ENCODE measurements at places on chromosomes 4 and X.

GRCh38 chrX:37349221-37350033, at the start of gene PRRG1:
Gene PRRG1 (plus strand): TSS chrX:37349364. CDS start chrX:37406250, 56,886 bp downstream.
- no peak for DNase-seq

GRCh38 chrX:36401774-36402173, 482.2 kb downstream of the CFAP47 start:
- no peak for DNase-seq

DNA sequence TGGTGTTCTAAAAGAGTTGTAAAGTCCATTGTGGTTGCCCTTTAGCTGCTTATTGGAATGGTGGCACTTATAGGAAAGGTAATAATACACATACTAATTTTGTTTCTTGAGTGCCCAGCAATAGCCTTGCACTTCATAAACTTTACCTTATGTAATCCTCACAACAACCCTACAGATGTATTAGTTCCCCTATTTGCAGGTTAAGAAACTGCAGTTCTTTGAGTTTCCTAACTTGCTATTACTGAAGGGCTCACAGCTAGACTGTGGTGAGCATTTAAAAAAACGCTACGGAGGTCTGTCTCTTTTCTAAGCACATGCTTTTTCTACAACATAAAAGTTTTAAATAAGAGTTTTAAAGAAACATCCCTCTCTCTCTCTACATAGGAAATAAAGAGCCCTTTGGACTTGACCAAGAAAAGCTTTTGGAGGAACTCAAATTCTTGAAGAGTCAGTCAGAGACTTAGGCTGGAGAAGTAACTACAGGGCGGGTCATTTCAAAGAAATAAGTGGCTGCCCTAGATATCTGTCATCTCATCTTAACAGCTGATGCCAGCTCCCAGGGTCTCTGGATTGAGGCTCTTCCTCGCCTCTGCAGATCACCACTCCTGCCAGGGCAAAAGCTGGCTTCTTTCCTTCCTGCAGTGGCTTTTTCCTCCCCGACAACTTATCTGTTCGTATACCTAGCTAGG, 42.0 kb upstream of the FBXW7 start:
- DNase-seq: no peak

GRCh38 chr4:40256329-40256728, 59.5 kb downstream of the RHOH start:
- DNase-seq: no peak

DNA sequence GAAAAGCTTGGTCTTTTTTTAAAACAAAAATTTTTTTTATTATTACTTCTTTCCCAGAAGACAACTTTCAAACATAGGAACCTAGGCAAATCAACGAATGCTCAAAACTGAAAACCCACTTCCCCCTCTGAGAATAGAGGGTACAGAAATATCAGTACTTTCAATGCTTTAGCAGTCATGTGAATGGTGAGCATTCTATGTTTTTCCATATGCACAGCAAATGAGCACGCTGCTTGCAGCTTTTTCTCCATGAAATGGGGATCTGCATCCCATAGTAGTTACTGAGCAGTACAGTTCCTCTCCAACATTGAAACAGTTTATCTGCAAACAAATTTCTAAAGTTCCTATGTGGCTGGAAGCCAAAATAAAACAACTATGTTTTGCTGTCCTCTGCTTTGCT, 108.4 kb upstream of the BMP2K start:
- DNase-seq: no peak

DNA sequence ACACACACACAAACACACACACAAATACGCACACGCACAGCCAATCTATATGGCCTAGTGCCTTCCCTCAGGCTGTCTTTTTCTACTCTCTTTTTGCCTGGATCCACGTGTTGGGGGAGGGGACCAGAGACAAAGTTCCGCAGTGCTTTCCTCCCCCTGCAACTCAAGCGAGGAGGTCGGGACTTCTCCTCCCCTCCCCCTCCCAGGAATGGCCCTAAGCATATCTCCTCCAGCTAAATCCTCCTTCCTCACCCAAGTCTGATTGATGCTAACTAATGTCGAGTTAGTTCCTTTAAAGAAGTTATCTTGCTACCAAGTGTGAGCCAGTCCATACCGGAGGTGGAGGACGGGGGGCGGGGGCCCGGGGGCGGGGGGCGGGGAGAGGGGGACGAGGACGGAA, 141.2 kb upstream of the ZIC3 start:
- DNase-seq: no peak

GRCh38 chr4:147683188-147683591, 773 bp downstream of the PRMT9 start:
- no peak for DNase-seq

DNA sequence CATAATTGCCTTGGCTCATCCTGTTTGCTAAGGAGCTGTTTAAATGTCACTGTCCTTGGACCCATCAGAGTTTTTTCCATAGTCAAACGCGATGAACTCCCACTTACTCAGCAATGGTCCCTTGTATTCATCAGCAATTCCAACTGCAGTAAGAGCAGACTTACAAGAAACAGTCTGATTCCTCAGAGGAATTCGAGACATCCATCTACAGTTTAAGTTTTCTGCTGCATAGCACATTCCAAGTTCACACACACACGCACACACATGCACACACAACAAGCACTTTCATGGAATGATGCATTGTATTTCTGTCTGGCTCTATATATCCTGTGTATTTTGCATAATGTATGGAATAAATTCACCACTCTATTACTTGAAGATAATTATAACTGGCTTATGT, 32.7 kb upstream of the TMEM150C start:
- no peak for DNase-seq

DNA sequence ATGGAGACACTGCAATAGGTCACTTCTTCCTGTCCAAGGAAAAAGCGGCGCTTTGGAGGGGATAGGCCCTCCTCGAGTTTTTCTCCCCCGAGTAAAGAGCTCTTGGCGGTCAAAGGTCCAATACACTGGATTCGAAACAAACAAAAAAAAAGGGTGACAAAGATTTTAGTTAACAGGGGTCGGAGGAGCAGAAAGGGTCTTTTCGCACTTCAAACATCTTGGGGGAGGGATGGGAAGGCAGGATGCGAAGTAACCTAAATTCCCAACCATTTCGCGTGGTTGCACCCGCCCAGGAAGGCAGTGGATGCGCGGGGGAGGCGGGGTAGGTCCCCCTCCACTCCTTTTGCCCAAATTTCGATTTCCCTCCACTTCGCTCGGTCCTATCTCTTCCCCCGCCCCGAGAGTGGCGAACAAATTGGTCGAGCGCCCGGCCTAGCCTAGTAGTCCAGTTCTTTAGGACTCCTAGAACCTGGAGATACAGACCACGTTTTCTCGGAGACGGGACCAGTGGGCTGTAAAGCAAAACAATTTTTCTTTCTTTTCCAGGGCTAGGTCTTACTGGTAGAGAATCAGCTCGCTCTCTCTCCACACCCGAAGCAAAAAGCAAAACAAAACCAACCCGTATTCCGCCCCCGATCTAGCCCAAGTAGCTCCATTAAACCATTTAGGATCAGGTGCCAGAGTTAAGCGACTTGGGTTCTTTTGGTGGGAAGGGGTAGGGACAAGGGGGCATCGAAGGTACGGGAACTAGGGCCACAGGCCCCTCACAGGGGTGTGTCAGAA, 2.0 kb upstream of the STAG2 start:
- DNase-seq: no peak

DNA sequence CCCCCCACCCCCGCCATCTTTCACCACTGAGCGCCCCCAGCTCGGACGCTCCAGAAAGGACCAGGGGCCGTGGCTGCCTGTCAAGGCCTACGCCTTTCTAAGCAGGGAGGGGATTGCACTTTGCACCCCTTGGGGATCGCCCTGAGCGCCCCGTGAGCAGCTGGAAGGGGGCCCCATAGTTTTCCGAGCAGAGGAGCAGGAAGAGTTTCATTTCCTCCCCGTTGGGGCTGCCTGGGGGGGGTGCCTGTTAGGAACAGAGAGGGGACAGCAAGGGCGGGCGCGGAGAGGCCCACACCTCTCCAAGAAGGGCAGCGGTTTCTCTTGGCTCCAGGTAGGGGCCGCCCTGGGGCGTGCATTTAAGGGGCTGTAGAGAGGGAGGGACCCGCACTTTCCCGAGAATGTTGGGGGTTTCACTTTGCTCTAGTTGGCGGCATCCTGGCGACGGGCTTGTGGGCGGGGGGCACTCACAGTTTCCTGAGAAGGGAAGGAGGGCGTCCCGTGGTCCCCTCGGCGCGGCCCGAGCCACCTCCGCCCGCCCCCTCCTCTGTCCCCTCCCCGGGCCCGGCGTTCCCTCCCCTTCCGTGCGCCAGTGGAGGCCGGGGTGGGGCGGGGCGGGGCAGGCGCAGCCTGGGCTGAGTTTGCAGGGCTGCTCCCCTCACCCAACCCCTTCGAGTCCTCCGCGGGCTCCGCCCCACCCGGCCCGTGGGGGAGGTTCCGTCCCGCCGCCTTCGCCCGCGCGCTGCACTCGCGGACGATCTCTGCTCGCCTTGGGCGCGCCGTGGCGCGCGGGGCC, 82.3 kb upstream of the CD99 start:
- peak; percentile 75 for DNase-seq

DNA sequence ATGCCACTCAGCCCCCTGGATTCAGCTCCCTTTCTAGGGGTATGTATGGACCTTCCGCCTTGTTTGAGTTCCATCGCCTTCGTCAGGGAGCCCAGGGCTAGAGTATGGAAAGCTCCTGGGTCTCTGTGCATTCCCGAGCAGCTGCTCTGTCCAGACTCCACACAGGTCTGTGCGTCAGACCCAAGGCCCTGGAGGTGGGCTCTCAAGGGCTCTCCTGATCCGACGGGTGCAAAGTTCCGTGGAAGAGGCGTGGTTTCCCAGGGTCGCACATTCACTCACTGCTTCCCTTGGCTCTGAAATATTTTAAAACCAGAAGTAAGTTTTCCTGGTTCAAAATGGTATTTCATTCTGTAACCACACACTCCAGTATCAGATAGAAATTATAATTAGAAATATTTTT, 863.2 kb downstream of the TRIML1 start:
- DNase-seq: no peak

DNA sequence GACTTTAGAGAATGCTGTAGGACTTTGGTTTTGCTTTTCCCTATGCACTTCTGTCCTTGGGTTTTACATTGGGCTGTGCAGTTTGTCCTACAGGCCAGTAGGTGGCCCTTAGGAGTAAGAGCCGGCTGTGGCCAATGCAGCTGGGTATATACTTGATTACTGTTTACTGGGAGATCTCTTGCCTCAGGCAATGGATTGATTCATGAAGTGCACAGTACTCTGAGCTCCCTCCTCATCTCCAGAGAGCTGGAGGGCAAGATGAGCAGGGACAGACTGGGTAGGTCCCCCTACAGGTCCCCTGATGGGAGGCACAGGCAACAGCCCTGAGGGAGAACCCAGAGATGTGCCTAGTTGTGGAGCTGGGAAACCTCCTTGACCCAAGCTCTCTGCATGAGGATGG, 103.8 kb upstream of the QRFPR start:
- DNase-seq: no peak

DNA sequence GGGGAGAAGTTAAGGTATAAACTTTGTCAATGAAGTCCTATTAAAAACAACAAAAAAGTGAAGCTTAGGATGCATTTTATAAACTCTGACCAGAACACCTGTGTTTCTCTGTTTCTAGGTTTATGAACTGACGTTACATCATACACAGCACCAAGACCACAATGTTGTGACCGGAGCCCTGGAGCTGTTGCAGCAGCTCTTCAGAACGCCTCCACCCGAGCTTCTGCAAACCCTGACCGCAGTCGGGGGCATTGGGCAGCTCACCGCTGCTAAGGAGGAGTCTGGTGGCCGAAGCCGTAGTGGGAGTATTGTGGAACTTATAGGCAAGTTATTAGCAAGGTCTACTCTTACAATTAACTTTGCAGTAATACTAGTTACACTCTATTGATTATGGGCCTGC, 46.6 kb downstream of the HTT start:
- DNase-seq: no peak

- DNase-seq: no peak
These were observed 122.0 kb upstream of the STS start for GRCh38 chrX:7025471-7025870.

GRCh38 chr4:8061573-8061972, 97.0 kb downstream of the ABLIM2 start:
- no peak for DNase-seq

GRCh38 chr4:80207172-80207583, 9.9 kb downstream of the PRDM8 start:
- DNase-seq: no peak

- no peak for DNase-seq
These were observed 173.4 kb downstream of the SCFD2 start for GRCh38 chr4:53192496-53192895.

- no peak for DNase-seq
These were observed 32.4 kb downstream of the CYTL1 start for GRCh38 chr4:4986841-4987240.

- no peak for DNase-seq
These were observed 1.5 kb upstream of the CXCL2 start for GRCh38 chr4:74100531-74100930.

GRCh38 chrX:31212856-31213748, 141.3 kb upstream of the FTHL17 start:
- DNase-seq: no peak

- DNase-seq: no peak
These were observed 18.0 kb upstream of the METAP1 start for GRCh38 chr4:98977557-98977956.

DNA sequence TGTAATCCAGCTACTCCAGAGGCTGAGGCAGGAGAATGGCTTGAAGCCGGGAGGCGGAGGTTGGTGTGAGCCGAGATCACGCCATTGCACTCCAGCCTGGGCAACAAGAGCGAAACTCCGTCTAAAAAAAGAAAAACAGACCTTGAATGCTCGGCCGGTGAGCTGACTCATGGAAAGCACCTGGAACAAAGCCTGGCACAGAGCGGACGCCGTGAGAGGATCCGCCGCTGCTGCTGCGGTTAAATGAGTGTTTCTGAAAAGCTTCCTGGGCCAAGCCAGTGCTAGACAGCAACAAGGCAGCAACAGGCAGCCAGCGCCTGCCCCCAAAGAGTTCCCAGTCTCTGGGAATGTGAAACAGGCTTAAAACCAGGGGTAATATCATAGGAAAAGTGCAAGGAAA, 186.4 kb downstream of the AFAP1 start:
- no peak for DNase-seq

GRCh38 chr4:103994059-103994458, 274.3 kb upstream of the TACR3 start:
- no peak for DNase-seq

- DNase-seq: no peak
These were observed 436.5 kb upstream of the FTHL17 start for GRCh38 chrX:31508338-31508737.

DNA sequence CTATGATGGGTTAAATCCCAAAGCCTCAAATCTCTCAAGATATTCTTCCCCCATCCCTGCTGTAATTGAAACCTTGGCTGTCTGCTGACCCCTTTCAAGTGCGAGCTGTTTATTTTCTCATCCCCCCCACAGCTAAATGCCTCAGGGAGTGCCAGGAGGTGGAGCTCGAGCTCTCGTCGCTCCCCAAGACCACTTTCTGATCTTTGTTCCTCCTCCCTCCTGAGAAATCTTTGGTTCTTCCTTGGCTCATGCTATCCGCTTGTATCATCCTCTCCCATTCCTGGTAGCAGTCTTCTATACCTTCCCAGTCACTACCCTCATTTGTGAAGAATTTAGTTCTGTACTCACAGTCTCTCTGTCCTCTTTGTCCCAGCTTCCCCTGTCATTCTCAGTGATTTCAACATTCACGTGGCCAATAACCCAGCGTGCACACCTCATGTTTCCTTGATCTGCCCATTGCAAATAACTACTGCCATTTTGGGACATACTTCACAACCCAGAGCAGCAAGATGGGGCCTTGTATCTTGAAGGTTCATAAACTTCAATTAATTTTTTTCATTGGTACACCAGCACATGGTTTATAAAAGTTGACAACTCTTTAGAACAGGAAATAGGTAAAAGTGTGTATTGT, 9.2 kb upstream of the SLC25A43 start:
- DNase-seq: no peak

Measured in stimulated activated CD8-positive, alpha-beta memory T cell treated with anti-CD3 and anti-CD28 coated beads, Interleukin-12 subunit alpha, Interleukin-12 subunit beta, amount 100 ng/mL, for 1 hour (primary cell).